ENCODE measurements at places on chromosomes 13 and 19. TPM values are rescaled to one million over a fixed set of nuclear protein-coding genes. Genes with fewer than 3 reads are reported as not detected.

- DNase-seq, result no peak
Observed at GRCh38 chr19:29804493-29804892, 7.3 kb upstream of the CCNE1 start.

GRCh38 chr19:1116726-1117581 is 13.2 kb downstream of the GPX4 start:
- no peak for DNase-seq

GRCh38 chr13:113998781-113999617 is 25.1 kb upstream of the C13orf46 start:
- DNase-seq, result no peak

DNA sequence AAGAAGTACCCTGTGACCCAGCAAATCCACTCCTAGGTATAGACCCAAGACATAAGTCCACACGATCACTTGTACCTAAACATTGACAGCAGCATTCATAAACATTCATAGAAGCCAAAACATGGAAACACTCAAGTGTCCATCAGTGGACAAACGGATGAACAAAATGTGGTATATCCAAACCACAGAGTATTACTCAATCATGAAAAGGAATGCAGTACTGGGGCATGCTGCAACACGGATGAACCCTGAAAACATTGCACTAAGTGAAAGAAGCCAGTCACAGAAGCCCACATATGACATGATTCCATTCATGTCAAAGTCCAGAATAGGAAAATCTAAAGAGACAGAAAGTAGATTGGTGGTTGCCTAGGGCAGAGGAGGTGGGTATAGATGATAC is 22.8 kb upstream of the CCNE1 start:
- no peak for DNase-seq

- no peak for DNase-seq
Observed at GRCh38 chr13:104979281-104980030, 1556.0 kb downstream of the EFNB2 start.

GRCh38 chr19:49212016-49212701 is 54.6 kb downstream of the TRPM4 start:
- DNase-seq, result no peak

DNA sequence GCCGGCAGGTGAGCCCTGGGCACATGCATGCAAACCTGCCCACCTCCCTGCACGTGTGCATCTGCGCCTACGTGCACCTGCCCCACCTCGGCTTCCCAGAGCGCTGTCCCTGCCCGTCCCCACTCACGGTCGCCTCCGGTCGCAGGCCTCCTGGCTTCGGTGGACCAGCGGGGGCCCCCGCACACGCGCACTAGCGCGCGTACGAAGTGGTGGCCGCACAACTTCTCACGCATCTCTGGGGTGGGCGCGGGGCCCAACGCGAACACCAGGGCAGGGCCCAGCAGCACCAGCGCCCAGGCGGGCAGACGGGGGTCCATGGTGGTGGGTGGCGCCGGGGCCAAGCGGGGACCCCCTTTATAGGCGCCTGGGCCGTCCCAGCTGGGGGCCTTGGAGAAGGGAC is at the start of gene INSL3:
TSS of gene INSL3 (minus strand) at position 330 of the 400 bp plus-strand sequence. CDS start at position 317, 13 bp downstream.
- no peak for DNase-seq

DNA sequence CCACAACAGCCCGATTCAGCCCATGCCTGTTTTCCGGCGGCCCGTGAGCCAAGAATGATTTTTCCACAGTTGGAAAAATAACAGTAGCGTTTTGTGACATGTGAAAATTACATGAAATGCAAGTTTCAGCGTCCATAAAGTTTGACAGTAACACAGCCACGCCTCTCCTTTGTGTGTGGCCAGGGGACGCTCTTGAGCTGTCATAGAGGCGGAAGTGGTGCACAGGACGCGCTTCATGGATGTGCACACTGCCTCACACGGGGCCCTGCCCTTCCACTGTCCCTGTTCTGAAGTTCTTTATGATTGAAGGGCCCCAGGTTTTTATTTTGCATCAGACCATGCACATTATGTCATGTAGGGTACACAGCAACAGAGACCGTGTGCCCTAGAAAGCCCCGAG is 12.4 kb upstream of the ELAVL1 start:
- DNase-seq, result no peak

DNA sequence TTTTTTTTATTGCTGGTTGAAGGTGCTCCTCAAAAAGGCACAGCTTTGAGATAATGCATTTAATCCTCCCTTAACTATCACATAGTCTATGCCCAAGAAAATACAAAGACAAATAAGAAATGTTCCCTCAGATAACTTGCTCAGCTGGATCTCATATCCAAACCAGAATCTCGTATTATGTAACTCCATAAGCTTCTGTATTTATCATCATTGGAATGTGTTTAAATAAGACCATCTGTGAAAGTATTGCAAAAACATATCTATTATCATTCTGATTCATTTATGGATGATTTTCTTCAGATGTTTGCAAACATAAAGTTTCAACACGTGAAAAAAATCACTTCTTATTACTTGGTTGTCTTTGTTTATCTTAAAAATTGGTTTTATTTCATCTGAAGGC is 190.9 kb downstream of the IRS2 start:
- no peak for DNase-seq

DNA sequence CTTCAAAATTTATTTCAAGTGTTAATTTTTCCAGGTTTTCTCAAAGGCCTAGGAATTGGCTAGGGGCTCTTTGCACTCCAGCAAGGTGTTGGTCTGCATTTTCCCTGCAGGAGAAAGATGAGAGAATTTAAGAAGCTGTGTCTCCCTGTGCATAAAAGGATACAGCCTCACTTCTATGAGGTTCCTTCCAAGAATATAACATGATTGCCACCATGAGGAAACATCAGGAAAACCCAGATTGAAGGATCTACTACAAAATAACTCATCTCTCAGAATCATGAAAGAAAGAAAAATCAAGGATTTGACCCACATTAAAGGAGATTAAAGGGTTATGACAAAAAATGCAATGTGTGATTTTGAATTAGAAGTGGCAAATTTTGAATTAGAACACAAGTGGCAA is 69.9 kb downstream of the RUBCNL start:
- DNase-seq, result peak; percentile 36

GRCh38 chr19:1276628-1277022 is 1.3 kb downstream of the FAM174C start:
- DNase-seq, result no peak

GRCh38 chr13:27391471-27391870 is 32.9 kb upstream of the GTF3A start:
- DNase-seq, result no peak

DNA sequence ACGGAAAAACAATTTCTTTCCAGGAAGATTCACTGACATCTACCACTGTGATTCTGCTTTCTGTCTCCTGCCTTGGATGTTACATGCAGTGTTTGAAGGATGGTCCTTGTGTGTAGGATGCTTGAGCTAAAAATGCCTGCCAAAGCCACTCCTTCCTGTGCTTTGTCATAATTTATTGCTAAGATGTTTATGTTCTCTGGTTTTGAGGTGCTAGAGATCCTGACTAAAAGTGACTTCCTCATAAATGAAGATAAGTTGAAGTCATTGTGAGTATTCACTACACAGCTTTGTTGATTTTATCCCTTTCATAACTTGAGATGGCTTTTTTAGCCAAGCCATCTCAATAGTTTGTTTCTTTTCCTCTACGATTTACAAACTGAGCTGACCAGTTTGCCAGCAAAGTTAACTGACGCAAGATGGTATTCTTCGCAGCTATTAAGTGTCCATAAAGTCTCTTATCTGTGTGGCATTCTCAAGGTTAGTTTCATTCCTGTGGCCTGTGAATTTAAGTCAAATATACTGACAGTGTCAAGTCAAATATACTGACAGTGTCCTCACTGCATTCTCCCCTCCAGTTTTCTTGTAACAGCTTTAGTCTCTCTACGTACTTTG is 15.7 kb upstream of the FBXL3 start:
- no peak for DNase-seq

DNA sequence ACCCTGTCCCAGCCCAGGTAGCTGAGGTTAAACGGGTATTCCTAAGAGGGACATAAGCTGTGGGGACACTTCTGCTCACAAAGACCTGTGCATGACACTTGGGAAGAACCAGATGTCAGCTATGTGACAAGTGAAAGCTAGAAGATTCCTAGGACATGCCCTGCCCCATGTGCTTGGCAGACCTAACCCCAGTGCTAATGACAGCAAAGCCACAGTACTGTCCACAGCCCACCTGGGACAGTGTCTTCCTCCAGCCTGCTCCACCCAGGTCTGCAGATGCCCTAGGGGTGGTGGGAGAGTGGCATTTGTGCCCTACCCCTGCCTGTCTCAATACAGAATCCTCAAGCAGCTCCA is 18.4 kb upstream of the EPHX3 start:
- DNase-seq, result no peak

DNA sequence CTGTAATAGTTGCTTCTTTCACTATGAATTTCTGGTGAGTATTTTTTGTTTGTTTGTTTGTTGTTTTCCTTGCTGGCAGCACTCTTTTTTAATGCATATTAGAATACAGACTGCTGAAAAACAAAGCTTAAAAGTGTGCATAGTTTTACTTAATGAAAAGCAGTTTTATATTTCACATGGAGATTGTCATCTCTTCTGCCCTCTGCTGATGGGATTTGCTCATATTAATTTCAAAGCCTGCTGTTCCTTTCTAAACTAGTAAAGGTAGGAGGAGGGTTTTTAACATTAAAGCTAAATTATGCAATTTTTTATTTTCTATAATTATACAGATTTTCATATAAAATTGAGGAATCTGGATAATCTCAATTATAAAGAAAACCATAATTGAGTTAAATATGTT is 692.6 kb upstream of the SLITRK1 start:
- no peak for DNase-seq

DNA sequence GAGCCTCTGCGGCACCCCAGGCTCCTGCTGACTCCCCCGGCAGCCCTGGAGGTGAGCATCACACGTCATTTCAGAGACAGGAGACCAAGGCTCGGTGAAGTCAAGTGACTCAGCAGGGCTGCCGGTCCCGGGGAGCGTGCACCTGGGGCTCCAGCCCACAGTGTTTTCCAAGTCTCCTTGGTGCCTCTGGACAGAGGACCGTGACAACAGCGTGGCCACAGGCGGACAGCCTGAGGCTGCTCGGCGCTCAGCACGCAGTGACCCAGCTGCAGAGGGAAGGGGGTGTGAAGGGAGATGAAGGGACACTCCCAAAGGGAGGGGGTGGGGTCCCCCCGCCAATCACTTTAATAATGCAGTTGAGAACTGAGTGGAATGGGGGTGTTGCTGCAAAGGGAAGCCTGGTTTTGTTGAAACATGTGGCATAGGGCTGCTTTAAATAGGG is 17.5 kb upstream of the ASPDH start:
- DNase-seq, result no peak

DNA sequence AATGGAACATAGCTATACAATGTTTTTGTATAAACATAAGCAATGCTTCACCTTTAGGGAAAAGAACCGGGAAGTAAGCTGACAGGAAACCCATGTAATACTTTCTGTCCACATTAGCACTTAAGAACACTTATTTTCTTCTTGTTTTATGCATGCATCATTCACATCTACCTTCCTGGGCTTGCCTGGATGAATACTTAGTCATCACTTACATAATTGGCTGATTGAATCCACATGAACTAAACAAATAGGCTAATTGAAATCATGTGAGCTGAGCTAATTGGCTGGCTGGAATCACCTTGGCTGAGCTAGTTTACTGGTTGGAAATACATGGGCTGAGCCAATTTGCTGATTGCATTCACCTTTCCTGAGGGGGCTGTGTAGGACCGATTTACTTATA is 78.8 kb downstream of the ZNF726 start:
- no peak for DNase-seq

- no peak for DNase-seq
Observed at GRCh38 chr13:71621174-71622124, 245.6 kb downstream of the DACH1 start.

GRCh38 chr13:106911627-106912026 is 343.7 kb upstream of the ARGLU1 start:
- DNase-seq, result no peak

DNA sequence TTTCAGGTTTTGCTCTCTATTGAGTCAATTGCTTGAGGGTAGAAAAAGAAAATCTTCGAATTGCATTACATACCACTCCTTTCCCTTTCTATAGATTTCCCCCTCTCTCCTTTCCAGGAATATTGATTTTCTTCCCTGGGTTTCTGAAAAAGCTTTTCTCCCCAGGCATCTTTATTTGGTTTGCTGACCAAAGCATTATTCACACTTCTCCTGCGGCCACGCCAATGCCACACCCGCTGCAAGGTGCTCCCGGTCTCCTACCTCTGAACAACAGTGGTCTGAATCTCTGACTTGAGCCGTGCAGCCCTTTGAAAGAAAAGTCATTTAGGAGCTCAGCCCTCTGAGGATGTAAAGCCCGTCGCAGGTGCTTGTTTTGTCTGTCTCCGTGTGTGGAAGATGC is 350.9 kb upstream of the TMTC4 start:
- no peak for DNase-seq

GRCh38 chr13:67133476-67133875 is 96.7 kb downstream of the PCDH9 start:
- DNase-seq, result no peak

- no peak for DNase-seq
Observed at GRCh38 chr13:41713405-41713804, 247.5 kb downstream of the VWA8 start.

- DNase-seq, result no peak
Observed at GRCh38 chr19:46181388-46181779, 33.3 kb downstream of the IGFL2 start.

GRCh38 chr13:71169180-71169579 is 697.8 kb downstream of the DACH1 start:
- DNase-seq, result no peak

DNA sequence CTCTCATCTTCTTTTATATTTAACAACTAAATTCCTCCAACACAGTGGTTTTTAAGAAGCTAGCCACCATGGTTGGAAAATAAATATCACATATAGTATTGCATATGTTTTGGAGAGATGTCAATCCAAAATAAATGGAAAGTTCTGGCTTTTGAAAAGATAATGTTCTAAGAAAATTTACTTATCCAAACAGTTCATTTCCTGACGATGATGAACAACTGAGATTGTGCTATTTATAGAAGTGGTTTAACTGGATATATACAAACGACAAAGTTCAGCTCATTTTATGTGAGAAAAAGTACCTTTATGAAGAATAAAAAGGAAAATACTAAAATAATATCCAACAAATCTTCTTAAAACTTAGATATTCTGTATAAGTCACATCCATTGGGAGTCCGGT is 174.7 kb downstream of the MZT1 start:
- no peak for DNase-seq

- DNase-seq, result no peak
Observed at GRCh38 chr13:40668335-40668734, 1.9 kb upstream of the FOXO1 start.

IZUMO4 gene
- total RNA-seq, result 5.1 TPM

HCN2 gene
- 0.05 TPM for total RNA-seq

GET3 gene
- total RNA-seq, result 67.2 TPM

ZNF175 gene
- total RNA-seq, result 4.8 TPM

PROZ gene
- 0.05 TPM for total RNA-seq

ZNF525 gene
- 18.0 TPM for total RNA-seq

WASF3 gene
- 0.42 TPM for total RNA-seq

UBL5 gene
- 577 TPM for total RNA-seq

DAND5 gene
- 0.09 TPM for total RNA-seq

ZFP28 gene
- total RNA-seq, result 2.9 TPM

ZNF112 gene
- 3.1 TPM for total RNA-seq

Data from thymus (tissue), 14 donors.